Common myeloid progenitor, CD34-positive (primary cell): ENCODE measurements at places on chromosomes 6 and 20.

- DNase-seq, result no peak
These were observed 115.4 kb downstream of the OPN5 start for GRCh38 chr6:47897247-47897646.

DNA sequence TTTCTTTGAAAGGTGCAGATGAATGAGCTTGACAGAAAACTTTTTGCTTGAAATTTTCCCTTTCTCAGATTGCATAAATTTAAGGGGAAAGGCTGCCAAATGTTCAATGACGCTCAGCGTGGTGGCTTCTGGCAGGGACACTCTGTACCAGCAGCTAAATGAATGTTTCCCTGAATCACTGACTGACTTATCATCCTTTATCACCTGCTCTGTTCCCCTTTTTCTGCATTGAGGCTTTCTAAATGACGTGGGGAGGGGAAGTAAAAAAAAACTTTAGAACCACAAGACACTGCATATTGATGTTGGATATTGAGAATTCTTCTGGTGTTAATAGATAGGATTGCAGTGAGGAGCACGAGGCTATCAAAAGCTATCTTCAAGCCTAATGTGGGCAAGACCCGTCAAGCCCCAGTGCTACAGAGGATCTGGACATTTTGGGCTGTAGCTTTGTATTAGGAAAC, 46.9 kb upstream of the ENPP5 start:
- peak; percentile 92 for DNase-seq

GRCh38 chr6:143337201-143337949, 113.1 kb downstream of the ADAT2 start:
- DNase-seq, result peak; percentile 7

DNA sequence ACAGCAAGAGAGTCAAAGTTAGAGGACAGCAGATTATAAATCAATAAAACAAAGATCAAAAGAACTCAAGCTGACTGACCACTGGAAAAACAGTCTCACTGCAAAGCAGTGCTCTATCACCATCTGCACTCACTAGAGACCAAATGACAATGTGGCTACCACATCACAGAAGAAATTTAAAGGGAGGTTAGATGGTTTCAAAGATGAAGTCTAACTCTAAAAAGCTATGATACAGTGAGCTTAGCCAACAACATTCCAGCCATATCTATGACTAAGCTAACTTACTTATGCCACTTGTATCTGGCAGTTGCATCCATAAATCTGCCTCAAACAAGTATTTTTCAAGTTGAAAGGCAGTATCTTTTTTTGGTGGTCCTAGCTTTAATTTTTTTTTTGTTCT, 68.6 kb downstream of the ARHGAP18 start:
- no peak for DNase-seq

- no peak for DNase-seq
These were observed 95.0 kb downstream of the TOX2 start for GRCh38 chr20:44009679-44009992.

DNA sequence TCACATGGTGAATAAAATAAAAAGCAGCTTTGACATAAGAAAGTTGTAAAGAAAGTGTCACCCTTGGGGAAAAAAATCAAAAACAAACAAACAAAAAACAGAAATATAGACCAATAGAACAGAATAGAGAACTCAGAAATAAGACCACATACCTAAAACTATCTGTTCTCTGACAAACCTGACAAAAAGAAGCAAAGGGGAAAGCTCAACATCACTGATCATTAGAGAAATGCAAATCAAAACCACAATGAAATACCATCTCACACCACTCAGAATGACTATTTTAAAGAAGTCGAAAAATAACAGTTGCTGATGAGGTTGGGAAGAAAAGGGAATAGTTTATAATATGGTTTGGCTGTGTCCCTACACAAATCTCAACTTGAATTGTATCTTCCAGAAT, 159.1 kb downstream of the TINAG start:
- DNase-seq, result no peak

- no peak for DNase-seq
These were observed 130.4 kb downstream of the INSM1 start for GRCh38 chr20:20498076-20498861.

GRCh38 chr6:5981126-5982026, 25.3 kb downstream of the NRN1 start:
- DNase-seq, result no peak

DNA sequence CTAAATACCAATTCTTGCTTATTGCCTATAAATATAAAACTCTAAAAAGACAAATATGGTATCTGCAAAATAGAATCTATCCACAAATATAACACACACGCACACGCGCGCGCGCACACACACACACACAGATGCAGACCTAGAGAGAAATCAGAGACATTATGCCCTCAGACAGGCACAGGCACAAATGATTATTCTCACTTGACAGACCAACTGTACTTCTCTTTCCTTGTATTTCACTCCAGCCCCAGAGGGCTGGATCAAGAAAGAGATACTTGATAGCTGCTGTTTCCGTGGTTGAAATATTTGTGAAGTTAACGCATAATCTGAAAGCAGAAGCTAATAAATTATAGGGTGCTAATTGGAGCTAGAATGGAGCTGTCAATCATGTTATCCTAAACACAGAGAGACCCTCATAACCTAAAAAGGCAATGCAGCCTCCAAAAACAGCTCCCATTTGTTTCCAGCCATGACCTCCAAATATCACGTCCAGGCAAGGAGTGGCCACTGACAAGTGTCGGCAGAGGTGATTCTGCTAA, 11.5 kb downstream of the VGLL2 start:
- DNase-seq, result no peak

DNA sequence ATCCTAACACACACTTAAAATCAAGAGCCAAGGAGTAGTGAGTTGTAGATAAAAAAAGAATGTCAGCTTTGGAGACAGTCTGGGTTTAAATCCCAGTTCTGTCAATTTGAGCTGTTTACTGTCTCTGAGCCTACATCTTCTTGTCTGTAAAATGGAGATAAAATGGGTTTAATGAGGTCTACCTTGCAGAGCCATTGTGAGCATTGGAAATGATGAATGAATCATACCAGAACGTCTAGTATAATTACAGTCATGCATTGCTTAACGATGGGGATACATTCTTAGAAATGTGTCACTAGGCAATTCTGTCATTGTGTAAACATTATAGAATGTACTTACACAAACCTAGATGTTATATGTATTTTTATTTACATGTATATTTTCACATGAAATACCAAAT, 17.6 kb upstream of the SGK2 start:
- no peak for DNase-seq

DNA sequence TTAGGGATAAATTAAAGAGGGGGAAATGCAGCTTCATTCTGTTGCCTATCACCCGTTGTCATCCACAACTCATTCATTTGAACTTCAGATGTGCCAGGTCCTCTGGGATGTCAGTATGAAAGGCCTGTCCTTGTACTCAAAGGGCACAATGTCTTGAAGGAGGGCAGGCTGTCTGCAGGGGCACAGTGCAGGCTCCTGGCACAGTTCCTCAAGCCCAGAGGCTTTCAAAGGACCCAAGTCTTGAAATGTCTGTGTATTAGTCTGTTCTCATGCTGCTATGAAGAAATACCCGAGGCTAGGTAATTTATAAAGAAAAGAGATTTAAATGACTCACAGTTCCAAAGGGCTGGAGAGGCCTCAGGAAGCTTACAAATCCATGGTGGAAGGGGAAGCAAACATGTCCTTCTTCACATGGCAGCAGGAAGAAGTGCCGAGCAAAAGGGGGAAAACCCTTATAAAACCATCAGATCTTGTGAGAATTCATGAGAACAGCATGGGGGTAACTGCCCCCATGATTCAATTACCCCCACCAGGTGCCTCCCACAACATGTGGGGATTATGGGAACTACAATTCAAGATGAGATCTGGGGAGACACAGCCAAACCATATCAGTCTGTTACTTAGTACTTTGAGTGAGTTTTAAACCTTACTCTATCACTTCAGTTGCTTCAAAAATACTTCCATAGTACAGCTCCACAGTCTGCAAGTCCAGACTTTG, 9.4 kb downstream of the SNX9 start:
- DNase-seq, result no peak

GRCh38 chr6:130593948-130594347, 228.1 kb downstream of the TMEM200A start:
- DNase-seq, result no peak

DNA sequence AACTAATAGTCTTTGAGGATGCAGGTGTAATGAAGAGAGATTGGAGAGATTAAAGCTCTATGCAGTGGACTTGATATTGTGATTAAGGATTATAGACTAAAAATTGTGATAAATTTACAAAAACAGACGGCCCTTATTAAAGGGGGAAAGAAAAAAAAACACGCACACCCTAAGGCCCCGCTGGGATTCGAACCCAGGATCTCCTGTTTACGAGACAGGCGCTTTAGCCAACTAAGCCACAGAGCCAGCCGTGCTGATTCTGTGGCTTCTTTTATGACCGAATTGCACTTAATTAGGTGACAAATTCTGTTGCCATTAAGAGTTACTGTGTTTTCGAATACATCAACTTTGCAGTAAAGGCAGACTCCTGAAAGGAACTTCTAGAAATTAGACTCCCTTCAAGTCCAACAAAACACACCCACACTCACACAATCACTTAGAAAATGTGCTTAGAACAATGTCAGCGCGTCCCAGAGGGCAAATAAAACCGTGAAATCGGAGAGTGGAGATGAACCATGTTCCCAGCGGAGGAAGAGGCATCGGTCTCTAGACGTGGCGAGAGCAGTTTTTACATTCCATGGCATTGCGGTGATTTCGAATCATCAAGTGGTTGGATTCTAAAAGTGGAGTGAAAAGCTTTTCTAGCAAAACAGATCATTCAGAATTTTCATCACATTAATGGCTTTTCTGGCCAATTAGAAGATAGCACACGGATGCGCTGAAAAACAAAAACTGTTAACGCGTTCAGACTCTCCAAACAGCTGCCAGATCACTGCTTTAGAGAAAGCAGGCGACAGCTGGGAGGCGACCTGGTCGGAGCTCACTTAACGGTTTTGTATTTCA, 122.6 kb downstream of the GPX5 start:
- DNase-seq, result peak; percentile 78

GRCh38 chr6:154053141-154053540, 14.1 kb downstream of the OPRM1 start:
- no peak for DNase-seq

- DNase-seq, result no peak
These were observed 45.6 kb downstream of the CENPW start for GRCh38 chr6:126385536-126385935.

DNA sequence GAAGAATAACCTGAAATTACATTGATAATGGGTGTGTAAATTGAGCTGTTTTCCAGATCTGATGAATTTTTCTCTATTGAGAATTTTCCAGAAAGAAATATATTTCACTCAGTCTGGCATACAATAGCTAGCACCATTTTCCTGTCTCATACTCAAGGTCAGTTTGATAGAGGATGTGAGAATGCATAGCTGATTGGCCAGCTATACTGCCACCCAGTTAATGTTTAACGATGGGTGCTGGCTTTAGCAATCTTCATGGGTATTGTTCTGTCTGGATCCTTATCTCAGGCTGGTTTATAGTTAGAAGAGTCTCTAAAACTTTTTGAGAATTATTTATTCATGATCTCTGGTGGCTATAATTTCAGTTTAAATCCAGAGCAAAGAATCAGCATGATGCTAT, 147.4 kb downstream of the HDGFL1 start:
- no peak for DNase-seq

GRCh38 chr6:5638666-5639065, 368.1 kb downstream of the NRN1 start:
- DNase-seq, result no peak

- DNase-seq, result no peak
These were observed 51.6 kb upstream of the GRIK2 start for GRCh38 chr6:101341926-101342325.

GRCh38 chr20:46708172-46708860, 1.1 kb upstream of the SLC2A10 start:
- DNase-seq, result no peak

DNA sequence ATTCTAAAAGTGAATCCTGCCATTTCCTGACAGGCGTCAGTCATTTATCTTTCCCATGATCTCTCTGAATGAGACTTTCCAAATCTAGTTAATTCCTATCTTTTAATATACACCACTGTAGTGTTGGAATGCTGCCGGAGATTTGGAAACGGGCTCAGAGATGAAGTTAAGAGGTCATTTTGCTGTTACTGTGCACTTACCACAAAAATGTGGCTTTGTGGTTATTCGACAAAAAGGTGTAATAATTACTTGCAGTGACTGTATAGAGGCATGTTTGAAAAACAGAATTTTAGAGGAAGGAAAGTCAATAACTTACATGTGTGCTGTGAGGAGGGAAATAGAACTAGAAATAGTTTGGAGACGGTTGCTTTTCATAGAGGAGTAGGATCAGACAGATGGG, 460.2 kb upstream of the BTBD3 start:
- peak; percentile 75 for DNase-seq

- no peak for DNase-seq
These were observed 517.5 kb downstream of the TBC1D32 start for GRCh38 chr6:120816794-120817193.

DNA sequence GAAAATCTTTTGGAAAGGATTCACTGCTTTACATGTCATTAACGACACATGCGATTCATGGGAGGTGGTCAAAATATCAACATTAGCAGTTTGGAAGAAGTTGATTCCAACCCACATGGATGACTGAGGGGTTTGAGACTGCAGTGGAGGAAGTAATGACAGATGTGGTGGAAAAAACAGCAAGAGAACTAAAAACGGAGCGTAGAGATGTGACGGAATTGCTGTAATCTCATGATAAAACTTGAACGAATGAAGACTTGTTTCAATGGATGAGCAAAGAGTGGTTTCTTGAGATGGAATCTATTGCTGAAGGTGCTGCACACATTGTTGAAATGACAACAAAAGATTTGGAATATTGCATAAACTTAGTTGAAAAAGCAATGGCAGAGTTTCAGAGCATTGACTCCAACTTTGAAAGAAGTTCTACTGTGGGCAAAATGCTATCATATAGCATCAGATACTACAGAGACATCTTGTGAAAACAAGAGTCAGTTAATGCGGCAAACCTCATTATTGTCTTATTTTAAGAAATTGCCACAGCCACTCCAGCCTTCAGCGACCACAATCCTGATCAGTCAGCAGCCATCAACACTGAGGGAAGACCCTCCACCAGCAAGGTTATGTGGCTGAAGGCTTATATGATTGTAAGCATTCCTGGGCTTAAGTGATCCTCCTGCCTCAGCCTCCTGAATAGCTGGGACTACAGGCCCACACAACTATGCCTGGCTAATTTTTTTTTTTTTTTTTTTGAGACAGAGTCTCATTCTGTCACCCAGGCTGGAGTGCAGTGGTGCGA, 19.2 kb downstream of the SRSF3 start:
- DNase-seq, result no peak

DNA sequence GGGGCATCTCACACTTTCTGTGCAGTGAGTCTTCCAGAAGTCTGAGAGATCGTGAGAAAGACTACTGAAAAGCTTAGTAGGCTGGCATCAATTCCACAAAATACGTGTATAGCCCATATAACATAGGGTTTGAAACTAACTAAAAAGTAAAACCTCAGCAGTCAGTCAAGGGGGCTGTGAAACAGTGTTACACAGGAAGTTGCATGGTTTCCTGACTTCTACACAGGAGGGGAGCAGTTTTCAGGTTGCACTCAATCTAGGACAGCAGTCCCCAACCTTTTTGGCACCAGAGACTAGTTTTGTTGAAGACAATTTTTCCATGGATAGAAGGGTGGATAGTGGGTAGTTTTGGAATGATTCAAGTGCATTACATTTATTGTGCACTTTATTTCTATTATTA, 4.7 kb upstream of the LY86 start:
- peak; percentile 68 for DNase-seq

GRCh38 chr6:46776070-46776712, 17.0 kb upstream of the MEP1A start:
- no peak for DNase-seq
